Activated CD8-positive, alpha-beta memory T cell treated with anti-CD3 and anti-CD28 coated beads for 48 hours (primary cell): ENCODE measurements at places on chromosomes 11 and 22.

DNA sequence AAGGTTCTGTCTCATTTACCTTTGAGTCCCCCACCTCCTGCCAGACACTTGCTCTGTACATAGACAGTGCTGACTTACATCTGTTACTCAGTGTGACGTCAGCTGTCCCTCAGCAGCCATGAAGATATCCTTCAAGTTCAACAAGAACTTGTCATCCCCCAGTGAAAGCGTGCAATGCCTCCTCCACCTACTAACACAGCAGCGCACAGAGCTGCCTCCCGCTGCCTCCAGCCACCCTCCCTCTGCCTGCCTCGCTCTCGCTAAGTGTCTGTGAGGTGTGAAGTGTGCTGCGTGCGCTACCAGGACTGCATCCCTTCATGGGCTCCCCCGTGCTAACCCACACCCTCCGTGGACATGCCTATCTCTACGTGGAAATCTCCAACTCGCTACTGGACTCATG is 621.4 kb downstream of the BRD1 start:
- no peak for DNase-seq

DNA sequence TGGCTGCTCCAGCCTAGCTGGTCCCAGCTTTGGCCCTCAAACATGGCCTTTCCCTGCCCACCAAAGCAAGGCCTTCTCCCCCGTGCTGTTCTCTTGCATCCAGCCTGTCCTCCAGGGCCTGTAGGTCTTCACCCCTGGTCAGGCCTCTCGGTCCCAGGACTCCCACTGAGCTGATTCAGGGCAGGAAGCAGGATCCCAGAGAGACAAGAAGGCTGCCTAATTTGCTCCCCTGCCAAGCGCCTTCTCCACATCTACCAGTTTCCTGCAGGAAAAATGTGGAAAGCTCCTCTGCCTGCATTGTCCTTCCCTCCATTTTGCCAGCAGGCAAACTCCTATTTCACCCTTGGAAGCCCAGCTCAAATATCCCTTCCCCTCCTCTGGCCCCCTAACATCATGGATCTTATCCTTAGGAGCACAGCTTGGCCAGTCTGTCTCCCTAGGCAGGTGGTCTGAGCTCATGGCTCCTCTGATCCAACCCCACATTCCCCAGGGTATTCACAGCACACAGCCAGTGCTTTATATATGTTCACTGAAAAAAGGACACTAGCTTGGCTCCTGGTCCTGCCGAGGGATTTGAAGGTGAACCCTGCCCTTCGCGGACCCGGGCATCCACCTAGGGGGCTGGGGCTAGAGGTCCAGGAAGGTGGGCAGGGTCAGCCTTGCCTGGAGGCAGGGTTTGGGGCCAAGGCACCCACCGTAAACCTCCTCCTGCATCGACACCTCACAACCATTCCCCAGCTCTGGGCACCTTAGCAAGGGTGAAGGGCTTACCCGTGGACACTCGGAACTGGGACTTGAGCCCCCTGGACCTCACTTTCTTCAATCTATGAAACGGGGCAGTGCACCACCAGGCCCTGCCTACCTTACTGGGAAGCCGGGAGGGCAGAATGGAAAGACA is 968 bp downstream of the RHBDD3 start:
- DNase-seq, result no peak

GRCh38 chr11:123323568-123323967 is 106.5 kb upstream of the GRAMD1B start:
- DNase-seq, result no peak

- no peak for DNase-seq
Measured at GRCh38 chr11:10386361-10386760, 68.7 kb upstream of the AMPD3 start.

DNA sequence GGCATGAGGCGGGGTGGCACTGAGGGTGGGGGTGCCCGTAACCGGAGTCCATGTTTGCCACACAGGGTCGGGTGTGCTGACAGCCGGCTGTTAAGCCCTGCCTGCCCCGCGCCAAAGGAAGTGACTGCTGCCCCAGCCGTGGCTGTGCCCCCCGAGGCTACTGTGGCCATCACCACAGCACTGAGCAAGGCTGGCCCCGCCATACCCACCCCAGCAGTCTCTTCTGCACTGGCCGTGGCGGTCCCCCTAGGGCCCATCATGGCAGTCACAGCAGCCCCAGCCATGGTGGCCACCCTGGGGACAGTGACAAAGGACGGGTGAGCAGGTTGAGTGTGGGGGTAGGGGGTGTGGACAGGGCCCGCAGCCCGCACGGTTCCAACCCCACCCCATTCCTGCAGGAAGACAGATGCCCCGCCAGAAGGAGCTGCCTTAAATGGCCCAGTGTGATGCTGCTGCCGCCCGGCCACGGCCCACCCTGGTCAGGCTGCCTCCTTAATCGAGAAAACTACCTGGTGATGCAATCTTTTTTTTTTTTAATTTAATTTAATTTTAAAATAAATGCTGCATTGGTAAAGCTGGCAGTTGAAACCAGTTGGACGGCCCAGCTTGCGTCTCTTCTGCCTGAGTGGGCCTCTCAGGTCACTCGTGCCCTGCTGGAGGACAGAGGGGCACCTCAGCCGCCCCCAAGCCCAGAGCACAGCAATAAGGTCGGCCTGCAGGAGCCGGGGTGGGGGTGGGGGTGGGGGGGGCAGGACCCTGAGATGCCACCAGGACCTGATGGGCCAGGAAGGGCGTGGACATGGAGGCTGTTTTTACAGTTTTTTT is 30.8 kb downstream of the SBF1 start:
- no peak for DNase-seq

DNA sequence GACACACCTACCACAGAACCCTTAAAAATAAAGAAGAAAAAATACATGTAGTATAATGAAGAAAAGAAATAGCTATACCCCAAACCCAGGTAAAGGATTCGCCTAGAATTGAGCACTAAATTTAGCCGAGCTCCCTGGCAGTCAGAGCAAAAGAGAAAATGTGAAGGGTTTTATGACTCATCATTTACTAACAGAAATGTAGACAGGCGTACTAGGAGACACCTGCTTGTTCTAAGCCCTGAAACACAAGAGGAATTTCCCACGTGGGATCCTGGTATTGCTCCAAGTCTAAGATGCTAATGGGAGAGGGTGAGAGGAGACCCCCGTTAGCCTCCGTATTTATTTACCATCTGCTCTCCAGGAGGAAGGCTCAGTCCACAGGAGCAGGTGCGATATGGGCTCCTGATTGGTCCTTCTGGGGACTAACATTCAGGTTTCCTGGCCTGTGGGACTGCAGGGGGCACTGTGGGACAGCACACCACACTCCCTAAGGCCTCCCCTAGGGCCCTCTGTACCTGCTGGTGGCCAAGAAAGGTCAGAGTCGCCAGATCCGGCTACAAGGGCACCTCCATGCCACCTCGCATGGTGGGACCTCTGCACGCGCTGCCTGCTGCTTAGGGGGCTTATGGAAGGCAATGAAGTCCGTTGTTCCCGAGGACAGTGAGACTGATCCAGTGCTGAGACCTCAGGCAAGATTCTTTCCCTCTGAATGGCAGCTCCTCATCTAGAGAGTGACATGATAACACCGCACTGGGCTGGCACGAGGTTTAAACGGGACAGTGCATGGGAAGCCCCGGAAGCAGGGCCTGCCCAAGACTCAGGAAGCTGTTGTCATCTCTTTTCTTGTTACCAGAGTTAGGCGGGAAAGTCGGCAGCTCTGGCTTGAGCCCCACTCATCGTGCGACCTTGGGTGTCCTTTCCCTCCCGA is 25.8 kb downstream of the KCNC1 start:
- DNase-seq, result no peak

- no peak for DNase-seq
Measured at GRCh38 chr11:64266339-64266738, 15.0 kb downstream of the PLCB3 start.

DNA sequence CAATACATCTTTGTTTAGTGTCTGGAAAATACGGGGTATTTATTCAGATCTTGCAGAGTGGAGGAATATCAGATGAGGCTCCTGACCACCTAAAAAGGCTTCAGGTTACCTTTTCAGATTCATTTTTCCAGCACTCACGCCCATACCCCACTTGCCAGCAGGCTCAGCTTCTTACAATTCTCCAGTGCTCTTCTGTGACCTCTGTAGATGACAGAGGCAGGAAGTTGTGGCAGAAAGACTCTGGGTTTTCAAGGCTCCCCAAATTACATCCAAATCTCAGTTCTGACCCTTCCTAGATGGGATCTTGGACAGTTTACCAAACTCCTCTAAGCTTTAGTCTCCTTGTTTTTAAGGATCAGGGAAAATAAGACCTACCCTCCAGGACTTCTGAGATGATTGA is 61.1 kb downstream of the SYTL2 start:
- DNase-seq, result no peak

- DNase-seq, result no peak
Measured at GRCh38 chr11:55357560-55358184, 10.1 kb upstream of the OR4A15 start.

DNA sequence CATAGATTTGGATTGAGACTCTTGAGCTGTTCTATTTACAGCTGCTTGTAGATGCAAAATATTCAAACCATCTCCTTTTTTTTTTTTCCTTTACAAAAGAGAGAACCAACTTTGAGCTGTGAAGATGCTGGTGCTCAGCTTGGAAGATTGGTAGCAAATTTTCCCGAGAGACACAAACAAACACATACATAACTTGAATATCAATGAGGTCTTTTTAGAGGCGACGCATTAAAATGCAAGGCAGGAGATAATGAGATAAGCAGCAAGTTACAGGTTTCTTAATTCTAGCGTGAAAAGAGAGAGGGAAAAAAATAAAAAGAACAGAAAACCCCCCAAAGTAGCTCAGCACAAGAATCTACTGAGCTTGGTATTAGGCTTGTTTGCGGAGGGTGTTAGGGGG is 247.0 kb upstream of the SORL1-AS1 start:
- no peak for DNase-seq

DNA sequence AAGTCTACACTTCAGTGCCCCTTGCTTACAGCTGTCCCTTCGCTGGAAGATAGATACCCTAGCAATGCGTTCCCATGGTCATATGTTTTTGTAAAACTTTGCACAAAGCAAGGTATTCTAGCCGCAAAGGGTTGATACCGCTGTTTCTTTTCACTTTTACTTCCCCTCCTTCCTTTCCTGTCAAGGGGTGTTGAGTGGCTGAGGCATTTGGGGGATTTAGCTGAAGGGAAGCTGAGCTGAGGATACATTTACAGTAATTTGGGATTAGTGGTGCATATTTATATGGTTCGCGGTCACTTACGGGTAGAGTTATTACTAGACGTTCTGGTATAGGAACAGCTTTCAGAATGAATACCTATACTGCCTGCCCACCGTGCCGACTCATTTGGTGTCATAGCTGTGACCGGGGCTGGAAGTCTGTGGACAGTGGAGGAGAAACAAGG is 86.9 kb upstream of the WNT11 start:
- DNase-seq, result no peak

DNA sequence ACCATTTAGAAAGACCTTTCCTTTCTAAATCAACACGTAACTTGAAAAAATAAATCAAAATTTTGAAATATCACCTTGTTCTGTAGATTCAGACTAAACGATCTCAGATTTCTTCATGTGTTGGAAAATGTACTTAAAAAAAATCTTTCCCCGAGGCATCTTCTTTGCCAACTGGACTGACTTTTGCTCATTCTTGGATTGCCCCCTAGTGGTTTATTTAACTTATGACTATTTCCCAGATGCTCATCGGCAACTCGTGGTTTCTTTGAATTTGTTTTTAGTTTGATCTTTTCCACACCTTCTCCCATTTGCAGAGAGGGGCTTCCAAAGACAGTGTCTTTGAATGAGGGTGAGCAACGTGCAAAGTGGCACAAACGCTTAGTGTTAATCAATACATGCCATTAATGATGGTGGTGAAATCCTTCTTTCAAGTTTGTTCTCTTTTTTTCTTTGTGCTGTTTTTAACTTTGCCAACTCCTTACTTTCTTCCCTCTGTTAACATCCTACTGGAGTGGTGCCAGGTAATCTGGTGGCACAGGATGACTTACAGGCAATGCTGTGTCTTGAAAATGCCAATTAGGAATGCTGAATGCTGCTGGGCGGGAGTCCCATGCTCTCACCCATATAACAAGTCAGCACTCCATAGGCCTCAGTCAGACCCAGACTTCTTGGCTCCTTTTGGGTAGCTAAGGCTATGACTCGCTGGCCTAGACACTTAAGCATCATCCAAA is 18.3 kb downstream of the PRSS23 start:
- no peak for DNase-seq

DNA sequence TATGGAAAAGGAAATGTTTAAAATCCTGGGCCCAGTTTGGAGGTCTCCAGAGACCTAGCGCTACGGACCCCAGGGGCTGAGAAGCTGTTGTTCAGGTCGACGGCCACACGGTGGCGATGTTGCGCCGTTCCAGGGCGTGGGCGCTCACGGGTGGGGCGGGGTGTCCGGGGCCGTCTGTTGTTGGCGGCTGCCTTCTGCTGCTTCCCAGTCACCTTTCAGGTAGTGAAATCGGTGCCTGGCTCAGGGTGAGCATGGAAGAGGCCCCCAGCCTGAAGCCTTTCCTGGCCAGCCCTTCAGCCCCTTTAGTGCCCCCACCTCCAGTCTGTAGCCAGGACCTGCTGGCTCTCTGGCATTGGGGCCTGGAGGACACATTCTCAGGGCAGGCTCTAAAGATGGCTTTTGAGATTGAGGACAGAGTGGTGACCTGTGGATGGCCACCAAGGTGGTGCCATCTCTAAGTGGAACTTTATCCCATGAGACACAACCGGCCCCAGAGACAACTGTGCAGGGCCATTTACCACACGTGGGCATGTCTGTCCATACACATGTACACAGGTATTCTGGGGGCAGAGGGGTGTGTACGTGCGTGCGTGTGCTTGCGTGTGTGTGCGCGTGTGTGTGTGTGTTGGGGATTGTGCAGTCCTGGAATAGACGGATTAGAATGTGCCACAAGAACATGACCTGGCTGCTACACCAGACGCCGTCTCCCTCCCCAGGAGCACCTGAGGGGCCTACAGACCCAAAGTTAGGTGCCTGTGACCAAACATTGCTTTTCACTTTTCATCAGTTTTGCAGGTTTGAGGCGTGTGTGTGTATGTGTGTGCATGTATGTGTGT is 53.8 kb downstream of the ST14 start:
- DNase-seq, result peak; percentile 70

DNA sequence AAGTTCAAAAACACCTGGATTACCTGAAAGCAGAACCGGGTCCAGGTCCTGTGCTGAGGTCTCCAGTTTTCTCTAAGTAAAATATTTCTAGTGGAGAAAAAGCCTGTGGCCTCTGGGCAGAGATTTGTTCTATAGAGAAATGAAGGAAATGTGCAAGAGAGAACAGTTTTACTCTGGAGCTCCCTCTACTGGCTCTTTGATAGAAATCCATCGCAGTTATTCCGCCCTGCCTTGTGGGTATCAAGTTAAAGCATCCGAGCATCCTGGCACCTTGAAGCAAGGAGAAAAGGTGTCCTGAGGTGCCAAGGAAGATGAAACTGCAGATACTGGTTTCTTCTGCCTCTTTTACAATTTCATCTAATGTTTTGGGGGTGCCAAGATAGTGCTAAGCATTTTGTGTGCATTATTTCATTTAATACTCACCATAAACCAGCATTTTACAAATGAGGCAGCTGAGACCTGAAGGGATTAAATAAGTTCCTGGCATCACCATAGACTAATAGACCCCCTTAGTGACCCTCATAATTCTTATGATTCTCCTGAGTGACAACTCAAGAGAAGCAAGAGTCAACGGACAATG is 113.1 kb upstream of the HSD17B12 start:
- DNase-seq, result no peak

- no peak for DNase-seq
Measured at GRCh38 chr22:33524511-33525260, 395.6 kb downstream of the LARGE1 start.

GRCh38 chr22:48712558-48713271 is 1115.0 kb downstream of the BRD1 start:
- no peak for DNase-seq

- no peak for DNase-seq
Measured at GRCh38 chr11:131486937-131487635, 116.7 kb downstream of the NTM start.

GRCh38 chr11:131672191-131672590 is 301.8 kb downstream of the NTM start:
- DNase-seq, result no peak
